Activated CD4-positive, alpha-beta T cell treated with anti-CD3 and anti-CD28 coated beads for 48 hours (primary cell): ENCODE measurements at places on chromosomes 4 and X.

DNA sequence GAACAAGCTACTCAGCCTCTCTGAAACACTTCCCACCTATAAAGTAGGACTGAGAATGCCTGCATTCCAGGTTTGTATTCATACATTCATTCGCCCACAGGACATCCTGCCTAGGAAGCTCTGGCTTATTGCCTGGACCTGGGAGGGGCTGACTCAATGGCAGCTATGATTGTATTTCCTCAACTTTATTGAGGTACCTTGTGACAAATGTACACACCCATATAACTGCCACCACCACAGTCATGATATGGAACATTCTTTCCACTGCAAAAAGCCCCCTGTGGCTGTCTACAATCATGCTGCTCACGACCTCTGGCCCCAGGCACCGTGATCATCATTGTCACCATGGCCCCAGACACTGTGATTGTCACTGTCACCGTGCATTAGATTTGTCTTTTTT is 68.3 kb downstream of the ABLIM2 start:
- DNase-seq, result peak; percentile 29

- no peak for DNase-seq
These were observed 80.7 kb upstream of the SCML1 start for GRCh38 chrX:17656556-17656955.

GRCh38 chr4:114251020-114251419 is 271.6 kb upstream of the ARSJ start:
- DNase-seq, result no peak

DNA sequence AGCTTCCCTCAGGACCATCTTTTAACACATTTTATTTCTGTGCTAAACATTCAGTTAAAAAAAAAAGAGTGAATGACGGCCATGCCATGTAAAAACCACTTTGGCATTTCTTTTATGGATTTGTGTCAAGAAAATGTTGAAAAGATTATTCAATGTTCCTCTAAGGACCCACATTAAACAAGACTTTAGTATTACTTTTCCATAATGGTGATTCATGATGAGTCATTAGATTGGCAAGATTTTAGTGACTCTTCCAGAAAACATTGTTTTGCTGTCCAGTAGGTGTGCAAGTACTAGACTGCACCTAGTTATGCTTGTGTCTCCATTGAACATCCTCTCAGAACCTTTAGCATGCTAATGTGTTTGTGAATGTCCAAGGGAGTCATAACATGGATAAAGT is 748.6 kb downstream of the STPG2 start:
- DNase-seq, result no peak

- no peak for DNase-seq
These were observed 40.5 kb downstream of the LCORL start for GRCh38 chr4:17981063-17981462.

DNA sequence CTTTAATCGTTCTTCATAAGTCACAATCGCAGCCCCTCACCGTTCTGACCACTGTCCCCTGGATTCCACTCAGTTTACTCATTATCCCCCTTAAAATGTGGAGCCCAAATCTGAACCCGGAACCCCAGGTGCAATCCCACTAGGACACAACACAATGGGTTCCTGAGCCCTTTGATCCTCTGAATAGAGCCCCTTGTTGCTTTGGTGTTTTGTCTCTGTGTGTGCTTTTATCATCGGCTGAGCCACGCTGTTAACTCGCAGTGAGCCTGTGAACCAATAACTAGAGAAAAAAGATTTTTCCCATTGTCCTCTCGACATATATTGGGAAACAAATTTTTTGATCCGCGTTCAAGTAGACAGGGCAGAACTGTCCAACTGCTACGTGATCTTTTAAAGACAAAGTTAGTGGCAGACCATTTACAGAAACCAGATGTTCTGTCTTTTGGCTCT is 617 bp upstream of the PDHA1 start:
- DNase-seq, result no peak
